ENCODE measurements at places on chromosomes 1 and 21.

DNA sequence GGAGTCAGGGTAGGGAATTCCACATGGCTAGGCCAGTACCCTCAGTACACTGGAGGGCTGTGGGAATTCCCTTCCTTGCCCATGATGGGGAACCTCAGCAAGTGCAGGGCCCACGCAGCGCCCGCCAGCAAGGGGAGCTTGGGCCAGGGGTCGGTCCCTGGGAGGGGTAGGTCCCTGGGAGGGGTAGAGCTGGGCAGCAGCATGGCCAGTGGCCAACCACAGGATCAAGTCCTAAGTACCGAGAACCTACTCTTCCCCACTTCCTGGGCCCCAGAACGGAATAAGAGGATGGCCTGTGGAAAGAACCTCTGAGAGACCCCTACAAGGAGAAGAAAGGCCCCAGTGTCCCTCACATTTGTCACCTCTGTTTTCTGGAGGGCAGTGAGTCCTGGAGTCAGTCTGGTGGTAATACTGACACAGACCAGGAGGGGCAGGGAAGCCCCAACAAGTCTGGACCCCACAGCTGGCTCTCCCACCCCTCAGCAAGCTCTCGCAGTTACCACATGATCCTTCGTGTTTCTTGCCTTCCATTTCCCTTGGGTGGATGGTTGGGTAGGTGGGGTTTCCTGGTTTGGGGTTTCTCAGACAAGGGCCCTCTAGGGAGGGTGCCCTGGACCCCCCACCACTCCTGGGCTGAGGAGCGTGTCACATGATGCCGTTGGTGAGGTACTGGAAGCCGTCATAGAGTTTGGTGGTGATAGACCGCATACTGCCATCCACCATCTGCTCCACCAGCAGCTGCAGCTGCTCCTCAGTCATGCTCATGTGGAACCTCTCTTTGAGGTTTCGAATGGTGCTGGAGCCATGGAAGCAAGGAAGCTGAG lies 10.3 kb downstream of the ZNF687 start:
- DNase-seq, result no peak

DNA sequence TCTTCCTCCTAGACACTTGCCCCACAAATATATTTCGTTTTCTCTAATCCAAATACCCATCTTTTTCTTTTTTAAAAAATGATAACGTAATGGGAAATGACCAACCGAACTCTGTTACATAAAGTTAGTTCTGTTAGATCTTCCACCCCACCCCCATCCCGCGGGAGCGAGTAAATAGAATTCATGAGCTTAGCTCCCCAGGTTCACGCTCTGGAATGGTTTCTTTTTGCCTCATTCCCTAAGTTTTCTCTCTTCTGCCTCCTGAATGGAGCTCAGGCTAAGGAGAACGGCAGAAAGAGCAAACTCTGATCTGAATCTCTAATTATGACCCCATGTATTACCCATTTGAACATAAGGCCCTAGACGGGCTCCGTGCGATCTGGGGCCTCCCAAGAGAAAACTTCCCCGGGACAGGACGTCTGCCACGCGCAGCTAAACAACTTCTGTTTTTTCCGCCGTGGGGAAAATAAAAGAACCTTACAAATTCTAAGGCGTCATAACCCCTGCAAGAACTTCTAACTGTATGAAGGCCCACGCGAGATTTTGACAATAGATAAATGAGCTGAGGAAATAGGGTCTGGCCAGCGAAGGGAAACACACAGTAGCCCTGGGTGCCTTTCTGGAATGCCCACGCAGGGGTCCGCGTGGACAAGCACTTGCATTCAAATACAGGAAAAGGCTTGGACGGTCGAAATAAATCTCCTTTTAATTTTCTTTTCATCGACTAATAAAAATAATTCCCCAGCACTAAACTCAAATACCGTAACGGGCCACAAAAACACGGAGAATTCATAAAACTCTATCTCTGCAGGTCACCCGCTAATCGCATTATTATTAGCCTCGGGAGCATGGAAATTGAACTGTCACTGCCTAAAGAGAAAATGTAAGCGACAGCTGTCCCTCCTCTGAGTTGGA lies 2.2 kb downstream of the TBX15 start:
- DNase-seq, result no peak

DNA sequence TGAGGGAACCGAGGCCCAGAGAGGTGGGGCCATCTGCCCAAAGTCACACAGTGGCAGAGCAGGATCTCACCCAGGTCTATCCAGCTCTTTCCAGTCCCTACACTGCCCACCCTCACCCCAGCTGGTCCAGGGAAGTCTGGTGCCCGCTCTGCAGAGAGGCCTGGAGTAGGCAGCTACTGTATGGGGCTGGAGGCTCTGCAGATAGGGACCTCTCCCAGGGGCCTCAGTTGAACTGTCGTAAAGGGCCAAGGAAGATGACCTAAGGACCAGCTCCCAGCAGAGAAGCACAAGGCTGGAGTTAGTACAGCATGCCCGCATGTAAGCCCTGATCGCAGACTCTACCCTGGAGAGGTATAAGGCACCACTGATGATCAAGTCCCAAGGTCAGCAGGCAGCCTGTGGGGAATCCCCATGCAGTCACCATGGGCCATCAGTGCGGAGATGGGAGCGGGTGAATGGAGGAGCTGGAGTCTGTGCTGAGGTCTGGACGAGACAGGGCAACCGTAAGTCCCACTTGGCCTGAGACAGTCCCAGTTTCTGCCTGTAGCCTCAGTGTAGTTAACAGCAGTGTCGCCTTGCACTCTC lies 320.2 kb downstream of the MATN1 start:
- DNase-seq, result no peak

DNA sequence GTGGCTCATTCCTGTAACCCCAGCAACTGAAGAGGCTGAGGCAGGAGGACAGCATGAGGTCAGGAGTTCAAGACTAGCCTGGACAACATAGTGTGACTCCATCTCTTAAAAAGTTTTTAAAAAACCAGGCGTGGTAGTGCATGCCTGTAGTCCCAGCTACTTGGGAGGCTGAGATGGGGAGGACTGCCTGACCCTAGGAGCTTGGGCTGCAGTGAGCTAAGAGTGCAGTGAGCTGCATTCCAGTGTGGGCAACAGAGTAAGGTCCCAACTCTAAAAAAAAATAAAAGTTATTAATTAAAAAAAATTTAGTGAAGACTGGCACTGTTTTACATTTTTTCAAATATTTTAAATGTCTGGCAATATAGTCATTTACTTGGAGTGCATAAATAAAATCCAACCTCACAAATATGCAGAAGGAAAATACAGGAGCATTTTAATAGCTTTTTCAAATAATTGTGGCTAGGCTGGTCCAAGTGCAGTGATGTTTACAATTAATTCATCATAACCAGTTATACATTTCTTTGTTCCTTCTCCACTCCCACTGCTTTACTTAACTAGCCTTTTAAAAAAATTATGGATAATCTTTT lies 10.8 kb downstream of the ZBTB8OS start:
- DNase-seq, result no peak

GRCh38 chr1:19918057-19918456 lies 5.4 kb downstream of the PLA2G2E start:
- peak; percentile 70 for DNase-seq

DNA sequence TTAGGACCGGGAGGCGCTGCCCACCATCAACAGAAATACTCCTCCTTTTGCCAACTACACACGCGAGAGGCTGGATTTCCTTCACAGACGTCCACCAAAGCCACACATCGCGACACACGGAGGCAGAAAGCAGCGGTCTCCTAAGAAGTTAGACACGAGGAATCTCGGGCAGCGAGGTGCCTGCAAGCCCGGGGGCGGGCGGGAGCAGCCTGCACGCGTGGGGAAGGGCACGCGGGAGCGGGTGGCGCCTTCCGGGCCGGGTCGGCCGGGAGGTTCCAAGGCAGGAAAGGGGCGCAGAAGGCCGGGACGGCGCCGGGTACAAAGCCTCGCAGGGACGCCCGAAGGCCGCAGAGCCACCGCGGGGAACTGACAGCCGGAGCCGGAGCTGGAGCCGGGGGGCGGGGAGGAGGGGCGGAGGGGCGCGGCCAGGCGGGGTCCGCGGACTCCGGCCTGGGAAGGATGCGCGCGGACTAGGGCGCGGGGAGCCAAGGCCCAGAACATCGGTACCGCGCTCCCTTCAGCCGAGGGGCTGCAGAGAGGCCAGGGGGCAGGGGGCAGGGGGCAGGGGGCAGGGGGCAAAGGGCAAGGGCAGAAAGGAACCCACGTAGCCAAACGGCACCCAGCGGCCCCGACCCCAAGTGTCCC lies 722 bp downstream of the NPHP4 start:
- peak; percentile 18 for DNase-seq

GRCh38 chr1:201561195-201561564 lies 22.3 kb downstream of the NAV1 start:
- DNase-seq, result no peak

DNA sequence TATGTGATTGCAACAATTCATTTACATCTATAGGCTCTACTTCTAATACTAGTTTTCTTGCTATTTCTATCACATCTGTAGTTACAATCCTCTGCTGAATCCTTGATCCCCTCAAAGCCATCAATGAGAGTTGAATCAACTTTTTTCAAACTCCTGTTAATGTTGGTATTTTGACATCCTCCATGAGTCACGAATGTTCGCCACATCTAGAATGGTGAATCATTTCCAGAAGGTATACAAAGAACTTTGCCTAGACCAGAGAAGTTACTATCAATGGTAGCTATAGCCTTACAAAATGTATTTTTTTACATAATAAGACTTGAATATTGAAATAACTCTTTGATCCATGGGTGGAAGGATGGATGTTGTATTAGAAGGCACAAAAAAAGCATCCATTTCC lies 110.0 kb downstream of the AMY1C start:
- DNase-seq, result no peak

GRCh38 chr1:26029864-26030481 lies 8.4 kb downstream of the EXTL1 start:
- peak; percentile 39 for DNase-seq

- no peak for DNase-seq
Observed at GRCh38 chr1:23417570-23417969, 7.0 kb downstream of the TCEA3 start.

GRCh38 chr1:207925210-207925609 lies 14.3 kb upstream of the CD34 start:
- no peak for DNase-seq

GRCh38 chr21:17964199-17964598 lies 145.0 kb upstream of the C21orf91 start:
- no peak for DNase-seq

- no peak for DNase-seq
Observed at GRCh38 chr1:236201786-236202185, 59.4 kb downstream of the GPR137B start.

- DNase-seq, result no peak
Observed at GRCh38 chr1:66300280-66300971, 233.5 kb upstream of the SGIP1 start.

GRCh38 chr1:45925728-45926287 lies 122.4 kb downstream of the MAST2 start:
- no peak for DNase-seq

GRCh38 chr1:225427235-225428067 lies at the start of gene LBR:
Gene LBR (minus strand): TSS chr1:225428038. CDS start chr1:225424075, 3,963 bp downstream.
- no peak for DNase-seq

GRCh38 chr1:228267962-228268880 lies 60.4 kb downstream of the OBSCN start:
- DNase-seq, result no peak

DNA sequence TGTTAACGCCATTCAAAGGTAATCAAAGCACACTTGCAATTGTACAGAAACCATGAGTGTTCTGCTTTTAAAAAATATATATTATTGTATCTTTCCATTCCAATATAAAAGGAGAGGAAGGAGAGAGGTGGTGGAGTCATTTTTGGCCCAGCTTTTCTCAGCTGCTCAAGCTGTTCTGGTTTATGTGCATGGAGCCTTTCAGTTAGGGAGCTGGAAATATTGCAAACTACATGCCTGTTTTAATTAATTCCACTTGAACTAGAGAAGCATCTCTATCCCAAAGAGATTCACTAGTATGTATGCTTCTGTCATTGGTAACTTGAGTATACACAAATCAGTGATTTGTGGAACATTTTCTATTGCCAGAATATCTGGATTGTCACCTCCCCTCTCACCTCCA lies 28.5 kb upstream of the C1orf105 start:
- no peak for DNase-seq

DNA sequence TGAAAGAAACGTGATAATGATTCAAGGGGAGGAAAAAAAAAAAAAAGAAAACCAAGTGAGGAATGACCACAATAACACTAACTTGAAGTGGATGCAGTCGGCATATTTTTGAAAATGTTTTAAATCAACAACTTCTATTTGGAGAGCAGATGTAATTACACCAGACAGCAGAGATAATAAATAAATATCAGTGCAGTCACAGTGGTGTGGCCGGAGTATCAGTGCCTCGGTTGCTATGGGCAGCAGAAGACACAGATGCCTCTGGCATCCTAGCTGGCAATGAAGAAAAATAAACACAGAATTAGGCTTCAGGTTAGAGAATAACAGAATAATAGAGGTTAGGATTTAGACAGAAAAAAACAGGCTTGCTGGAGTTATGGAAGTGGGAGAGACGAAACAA lies 888.3 kb downstream of the LTN1 start:
- no peak for DNase-seq

DNA sequence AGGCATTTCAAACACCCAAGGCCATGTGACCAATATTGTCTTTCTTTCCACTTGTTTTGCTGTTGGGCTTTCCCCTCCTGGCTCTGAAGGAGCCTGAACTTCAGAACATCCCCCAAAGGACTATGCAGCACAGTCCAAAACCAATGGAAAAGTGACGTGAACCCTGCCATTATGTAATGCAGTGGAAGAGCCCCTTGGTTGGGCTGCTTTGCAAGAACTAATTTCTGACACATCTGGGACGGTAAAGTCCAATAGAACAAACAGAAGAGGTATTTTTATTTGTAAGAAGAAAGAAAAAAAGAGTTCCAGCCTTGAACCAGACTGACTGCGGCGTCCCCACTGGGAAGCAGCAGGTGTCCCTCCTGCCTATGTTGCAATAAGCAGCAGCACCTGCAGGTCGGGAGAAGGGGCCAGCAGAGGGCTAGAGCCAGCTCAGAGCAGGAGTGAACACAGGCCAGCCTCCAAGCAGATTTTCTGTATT lies 116.7 kb downstream of the CDC7 start:
- no peak for DNase-seq

Measured in HL-60 (cell line).